ENCODE measurements at places on chromosomes 3 and 15. TPM values are rescaled to one million over a fixed set of nuclear protein-coding genes. Genes with fewer than 3 reads are reported as not detected.
A peak's percentile ranks its signal among the peaks of the same experiment; 100 is the strongest.

Gene GOLGA6L22
- total RNA-seq = under 0.01 TPM

GRCh38 chr15:29556380-29556779, 265.9 kb downstream of the TJP1 start:
- no peak for DNase-seq

Gene ZWILCH
- 14.8 TPM for total RNA-seq

Gene OIP5
- 4.0 TPM for total RNA-seq

- DNase-seq = no peak
Observed at GRCh38 chr3:147653367-147653923, 244.3 kb downstream of the ZIC1 start.

Gene GABRR3
- not detected for total RNA-seq

- DNase-seq = no peak
Observed at GRCh38 chr3:61974662-61975061, 398.7 kb downstream of the FEZF2 start.

DNA sequence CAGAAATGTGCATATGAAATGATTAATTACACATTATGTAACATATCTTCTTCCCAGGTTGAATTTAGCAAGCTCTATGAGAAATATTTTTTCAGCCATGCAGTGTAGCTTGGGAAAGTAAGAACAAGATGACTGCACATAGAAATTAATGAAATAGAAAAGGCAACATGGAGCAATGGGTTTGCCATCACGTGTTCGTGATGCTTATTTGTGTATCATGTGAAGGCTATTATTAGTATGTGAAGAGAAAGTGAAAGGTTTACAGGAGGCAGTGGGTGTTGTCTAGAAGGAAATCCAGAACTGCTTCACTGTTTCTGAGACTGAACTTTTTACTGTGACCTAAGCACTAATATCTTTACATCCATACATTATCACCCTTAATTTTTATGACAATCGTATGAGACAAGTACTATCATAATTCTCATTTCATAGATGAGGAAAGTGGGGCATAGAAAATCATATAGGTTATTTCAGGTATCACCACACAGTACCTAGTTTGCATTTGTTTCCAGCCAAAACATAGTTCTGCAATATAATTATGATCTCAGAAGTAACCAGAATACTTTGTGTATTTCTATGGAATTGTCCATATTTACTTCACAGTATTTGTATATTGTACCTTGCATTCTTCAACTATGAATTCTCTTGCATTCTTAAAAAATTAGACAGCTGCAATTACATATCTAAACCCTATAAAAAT, 14.9 kb downstream of the SERPINI1 start:
- no peak for DNase-seq

DNA sequence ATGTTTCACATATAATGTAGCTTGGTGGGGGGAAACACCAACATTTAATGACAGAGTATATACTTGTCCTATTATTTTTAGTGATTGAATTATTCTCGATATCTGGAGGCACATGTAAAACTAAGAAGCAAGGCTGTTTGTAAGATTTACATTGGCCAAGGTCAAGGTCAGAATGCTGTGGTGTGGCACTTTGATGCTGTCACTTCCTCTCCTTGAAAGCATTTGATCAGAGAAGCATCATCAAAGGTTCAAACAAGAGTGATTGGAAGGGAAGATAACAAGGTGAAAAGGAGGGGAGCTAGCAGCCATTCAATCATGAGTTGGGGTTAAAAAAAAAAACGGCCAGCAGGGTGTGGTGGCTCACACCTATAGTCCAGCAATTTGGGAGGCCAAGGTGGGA, 26.4 kb downstream of the RTF1 start:
- no peak for DNase-seq

Gene A4GNT
- not detected for total RNA-seq

- no peak for DNase-seq
Observed at GRCh38 chr3:45462522-45463265, 74.3 kb downstream of the LARS2 start.

DNA sequence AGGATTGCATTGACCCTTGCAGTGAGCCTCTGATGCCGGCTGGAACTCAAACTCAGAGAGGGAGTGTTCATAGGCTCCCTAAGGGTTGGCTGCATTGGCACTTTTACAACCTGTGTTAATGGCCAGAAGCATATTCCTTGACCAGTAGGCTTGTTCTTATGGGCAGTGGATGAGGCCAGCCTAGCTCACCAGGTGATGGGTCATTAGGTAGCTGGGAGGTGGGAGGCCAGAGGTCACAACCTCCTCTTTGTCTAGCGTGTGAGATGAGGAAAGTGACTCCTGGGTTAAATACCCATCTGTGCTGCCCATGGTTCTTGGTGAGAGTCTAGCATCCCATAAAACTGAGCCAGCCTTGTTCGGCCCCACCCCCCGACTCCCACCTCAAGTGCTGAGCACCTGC, 275.7 kb upstream of the CTNNB1 start:
- DNase-seq = no peak

GRCh38 chr3:113947372-113948014, at the start of gene ZDHHC23:
ZDHHC23 (plus strand) TSS chr3:113948013; CDS start chr3:113948803, 790 bp downstream.
- DNase-seq = peak; percentile 60

DNA sequence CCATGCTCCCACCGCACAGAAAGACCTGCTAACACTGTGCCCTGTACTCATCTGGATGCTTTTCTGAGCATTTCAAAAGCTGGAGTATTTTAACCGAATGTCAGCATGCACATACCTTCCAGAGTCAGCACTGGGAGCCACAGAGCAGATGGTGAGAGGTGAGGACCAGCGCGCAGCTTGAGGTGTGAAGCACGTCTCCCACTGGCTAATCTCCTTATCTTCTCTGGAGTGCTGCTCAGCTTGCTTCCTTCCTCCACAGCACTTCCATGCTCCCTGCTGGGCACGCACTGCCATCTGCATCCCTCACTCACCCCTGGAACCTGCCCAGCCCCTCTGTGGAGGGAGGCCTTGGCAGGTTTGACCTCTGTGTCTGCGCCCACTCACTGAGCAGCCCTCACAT, at the start of gene GNB5:
GNB5 (minus strand) TSS at position 186 of the 400 bp plus-strand sequence. CDS start 6,716 bp downstream, outside the sequence.
- no peak for DNase-seq

DNA sequence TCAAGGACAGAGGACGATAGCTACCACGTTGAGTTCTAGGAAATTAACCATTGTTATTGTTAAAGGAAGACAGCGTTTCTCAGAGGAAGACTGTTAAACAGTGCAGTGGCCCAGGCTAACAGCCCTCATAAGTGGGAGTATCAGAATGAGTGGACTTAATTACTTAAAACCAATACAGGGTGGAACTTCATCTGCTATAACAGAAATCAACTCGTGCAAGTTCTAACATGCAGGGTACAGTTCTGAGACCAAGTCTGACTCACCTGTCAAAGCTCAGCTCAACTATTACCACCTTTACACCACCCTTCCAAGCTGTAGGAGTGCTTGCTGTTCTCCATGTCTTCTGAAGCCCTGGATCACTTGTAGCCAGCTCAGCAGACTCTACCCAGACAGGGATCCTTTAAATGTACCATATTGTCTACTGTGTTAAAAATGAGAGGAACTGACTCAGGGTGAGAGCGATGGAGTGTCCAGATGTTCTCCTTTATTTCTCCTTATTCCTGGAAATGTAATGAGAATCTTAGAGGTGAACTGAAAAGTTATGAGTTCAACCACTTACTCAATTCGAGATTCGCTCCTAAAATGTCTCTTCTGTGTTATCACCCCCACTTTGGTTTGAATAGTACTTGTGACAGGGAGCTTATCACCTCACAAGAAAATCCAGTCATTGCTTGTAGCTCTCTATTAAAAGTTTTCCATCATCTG, 26.5 kb downstream of the CD86 start:
- no peak for DNase-seq

Gene PIERCE2
- 1.4 TPM for total RNA-seq

- peak; percentile 75 for DNase-seq
Observed at GRCh38 chr3:94525043-94525442, 462.2 kb downstream of the NSUN3 start.

DNA sequence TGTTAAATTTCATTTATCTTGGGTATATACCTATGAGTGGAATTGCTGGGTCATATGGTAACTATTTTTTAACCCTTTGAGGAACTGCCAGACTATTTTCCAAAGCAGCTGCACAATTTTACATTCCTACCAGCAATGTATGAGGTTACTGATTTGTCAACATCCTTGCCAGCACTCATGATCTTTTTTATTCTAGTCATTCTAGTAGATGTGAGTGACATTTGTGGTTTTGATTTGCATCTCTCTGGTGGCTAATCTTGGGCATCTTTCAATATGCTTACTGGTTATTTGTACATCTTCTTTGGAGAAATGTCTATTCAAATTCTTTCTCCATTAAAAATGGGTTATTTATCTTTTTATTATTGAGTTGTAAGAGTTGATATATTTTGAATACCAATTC, 21.3 kb upstream of the LRRC58 start:
- no peak for DNase-seq

DNA sequence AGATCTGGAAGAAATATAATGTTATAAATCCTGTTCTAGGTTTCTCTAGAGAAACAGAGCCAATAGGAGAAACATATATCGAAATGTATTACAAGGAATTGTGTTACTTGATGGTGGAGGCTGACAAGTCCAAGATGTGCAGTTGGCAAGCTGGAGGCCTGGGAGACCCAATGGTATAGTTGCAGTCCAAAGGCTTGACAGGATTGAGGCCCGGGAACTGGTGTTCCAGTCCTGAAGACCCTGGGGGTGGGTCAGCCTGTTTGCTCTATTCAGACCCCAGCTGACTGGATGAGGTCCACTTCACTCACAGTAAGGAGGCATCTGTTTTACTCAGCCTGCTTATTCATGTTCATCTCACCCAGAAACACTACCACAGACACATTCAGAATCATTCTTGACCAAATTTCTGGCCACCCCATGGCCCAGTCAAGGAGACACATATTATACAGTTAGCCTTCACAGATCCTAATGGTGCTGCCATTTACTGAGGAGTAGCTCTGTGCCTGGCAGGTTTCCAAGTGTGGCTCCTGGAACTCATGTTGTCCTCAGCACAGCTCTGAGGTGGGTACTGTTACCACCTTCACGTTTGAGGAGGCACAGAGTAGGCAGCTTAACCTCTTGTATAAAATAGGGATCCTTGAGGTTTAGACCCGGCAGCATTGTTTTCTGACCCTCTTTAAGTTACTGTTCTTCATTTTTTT, 3.7 kb downstream of the TRAK1 start:
- DNase-seq = no peak

DNA sequence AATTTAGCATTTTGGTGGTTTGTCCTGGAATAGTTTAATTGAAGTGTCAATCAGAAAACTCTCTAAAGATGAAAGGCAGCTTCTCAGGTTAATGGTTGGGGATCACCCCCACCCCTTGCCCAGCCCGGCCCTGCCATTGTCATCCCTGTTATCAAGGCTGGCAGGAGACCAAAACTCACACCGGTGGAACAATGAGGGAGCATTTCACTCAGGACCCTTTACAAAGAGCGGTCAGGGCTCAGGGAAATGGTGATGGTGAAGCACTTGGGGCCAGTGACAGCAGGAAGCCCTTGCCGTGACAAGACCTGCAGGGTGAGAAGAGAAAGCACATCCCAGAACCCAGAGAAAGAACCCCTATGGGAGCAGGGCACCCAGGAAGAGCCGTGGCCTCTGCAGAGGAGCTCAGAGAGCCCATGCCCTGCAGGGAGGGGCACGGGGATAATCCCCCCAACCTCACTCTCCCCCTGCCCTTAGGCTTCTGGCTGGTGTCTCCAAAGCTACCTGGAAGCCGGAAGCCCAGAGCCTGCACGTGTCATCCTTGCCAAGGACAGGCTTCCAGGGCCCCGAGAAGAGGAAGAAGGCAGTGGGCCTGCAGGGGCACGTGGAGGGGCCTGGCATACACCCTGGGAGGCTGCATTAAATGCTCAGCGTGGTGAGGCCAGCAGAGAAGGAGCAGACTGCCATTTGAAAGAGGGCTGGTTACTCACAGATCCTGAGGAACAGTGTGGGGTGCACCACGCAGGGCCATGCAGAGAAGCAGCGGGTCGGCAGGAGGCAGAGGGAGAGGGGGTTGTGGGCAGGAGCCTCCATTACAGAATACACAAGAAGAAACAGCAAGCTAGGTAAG, 80.6 kb upstream of the PRR20G start:
- no peak for DNase-seq

DNA sequence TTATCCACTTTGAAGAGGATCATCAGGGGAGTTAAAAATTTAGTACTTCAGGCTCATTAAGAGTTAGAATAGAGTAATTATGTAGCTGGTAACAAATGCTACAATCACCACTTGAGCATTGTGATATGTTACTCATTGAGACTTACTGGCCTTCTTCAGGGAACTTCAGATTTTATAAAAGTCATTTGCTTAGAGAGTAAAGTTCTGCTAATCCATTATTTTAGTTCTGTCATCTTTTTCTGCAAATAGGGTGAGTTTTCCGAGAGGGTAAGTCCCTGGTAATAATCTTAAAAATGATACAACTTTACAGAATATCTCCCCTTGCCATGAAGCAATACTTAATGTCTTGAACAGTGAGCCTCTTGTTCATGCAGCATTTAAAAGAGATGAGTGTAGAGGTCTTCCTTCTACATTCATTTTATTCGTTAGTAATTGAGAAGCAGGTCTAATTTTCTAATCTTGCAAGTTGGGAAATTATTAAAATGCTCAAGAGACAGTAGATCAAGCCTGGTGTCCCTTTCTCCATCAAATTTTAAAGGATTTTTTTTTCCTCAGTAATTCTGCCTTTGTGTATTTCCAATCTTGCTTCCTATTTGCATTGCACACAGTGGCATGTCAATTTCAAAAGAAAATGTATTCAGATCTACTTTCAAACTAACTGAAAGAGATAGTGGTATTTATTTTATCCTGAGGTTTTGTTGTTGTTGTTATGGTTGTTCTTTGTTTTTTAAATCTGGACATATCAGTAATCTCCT, 52.6 kb downstream of the MBNL1 start:
- no peak for DNase-seq

DNA sequence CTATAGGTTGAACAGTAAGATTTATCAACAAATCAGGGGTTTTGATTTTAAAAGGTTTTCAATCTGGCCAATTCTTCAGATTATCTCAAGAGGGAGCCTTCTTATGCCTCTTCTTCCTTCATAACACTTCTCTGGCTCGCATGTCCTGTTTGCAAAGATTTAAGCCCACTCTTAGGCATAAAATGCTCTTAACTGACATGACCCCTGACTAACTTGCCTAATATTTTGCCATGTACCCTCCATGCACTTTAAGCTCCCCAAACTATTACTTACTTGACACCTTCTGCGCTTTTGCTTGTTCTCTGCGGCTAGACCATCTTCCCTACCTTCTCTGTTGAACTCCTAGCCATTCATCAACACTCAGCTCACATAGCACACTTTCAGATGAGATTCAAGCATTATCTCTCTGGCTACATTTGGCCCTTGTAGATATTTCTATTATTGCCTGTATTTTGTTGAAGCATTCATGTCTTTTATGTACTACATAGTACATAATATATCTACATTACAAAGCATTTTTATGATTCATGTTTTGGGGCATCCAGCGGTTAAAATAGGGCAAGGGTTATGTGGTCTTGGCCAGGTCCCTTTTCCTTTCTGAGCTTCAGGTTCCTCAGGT, 1.0 kb upstream of the ARIH1 start:
- peak; percentile 66 for DNase-seq

All from muscle of leg (tissue), 16 donors.